Stimulated activated CD8-positive, alpha-beta memory T cell treated with anti-CD3 and anti-CD28 coated beads, Interleukin-15, amount 100 ng/mL, for 1 hour (primary cell): ENCODE measurements at places on chromosomes 3 and 15.

DNA sequence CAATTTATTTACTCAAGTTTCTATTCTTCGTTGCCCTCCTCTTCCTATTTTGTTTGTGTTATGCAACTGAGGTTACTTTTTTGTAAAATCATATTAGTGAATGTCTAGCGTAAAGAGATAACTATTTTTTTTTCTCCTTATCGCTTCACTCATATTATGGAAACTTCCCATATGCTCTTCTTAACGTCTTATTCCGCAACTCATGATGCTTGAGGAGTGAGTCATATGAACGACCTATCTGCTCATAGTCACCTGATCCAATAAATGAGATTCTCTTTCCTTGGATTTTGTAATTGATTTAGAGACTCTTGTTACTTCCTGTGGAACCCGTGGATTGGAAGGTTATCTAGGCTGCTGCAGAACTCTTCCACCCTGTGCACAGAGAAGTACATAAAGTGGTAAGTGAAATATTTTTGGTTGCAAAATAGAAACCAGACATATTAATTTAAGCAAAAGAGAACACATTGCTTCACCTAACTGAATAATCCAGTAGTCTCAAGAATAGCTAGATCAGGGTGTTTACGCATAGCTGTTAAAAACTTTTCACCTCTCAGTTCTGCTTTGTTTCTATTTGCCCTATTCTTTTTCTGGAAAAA is 719.3 kb upstream of the SGO1 start:
- no peak for DNase-seq

DNA sequence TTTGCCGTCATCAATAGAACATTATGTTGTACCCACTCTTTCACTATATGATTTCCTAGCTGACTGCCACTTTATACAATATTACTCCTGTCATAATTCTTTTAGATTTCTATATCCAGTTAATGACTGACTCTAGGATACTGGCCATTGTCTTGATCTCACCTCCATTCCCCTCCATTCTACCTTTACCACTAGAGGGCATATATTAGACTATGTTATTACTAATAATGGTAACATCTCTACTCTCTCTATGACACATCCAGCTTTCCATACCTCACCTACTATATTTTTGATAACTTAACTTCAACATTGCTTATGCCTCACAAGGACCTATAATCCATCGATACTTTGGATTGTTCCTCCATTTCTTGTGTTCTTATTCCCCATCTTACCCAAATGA is 31.4 kb upstream of the POU1F1 start:
- no peak for DNase-seq

DNA sequence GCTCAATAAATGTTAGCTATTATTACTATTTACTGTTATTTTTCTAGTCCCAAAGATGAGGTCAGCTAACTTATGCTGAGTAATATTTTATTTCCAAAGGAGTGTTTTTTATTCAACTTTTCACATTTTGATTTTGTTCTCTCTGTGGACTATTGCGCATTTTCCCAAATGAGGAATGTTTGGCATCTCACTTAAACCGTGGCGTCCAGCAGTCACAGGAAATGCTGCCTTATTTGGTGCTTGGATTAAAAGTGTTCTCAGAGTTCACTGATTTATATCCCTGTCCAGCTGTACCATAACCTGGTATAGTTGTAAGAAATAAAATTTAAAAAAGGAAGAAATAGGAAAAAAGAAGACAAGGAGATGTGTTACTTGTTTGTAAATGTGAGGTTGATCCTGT is 166.8 kb downstream of the THSD4 start:
- no peak for DNase-seq

GRCh38 chr3:159872374-159873109 is 116.1 kb upstream of the IL12A start:
- no peak for DNase-seq

DNA sequence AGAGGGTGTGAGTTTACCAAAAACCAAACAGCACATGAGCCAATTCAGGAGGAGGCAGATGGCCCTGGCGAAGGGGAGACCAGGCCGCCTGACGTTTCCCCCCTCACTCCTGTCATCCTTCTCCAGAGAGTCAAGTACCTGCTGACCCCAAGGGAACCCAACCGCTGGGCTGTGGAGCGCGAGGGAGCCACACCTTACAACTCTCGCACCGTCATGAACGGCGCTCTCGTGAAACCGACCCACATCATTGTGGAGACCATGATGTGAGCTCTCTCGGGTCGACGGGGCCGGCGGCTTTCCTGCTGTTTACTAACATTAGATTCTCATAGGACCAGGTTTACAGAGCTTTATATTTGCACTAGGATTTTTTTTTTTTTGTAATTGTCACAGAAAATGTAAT is 55.4 kb downstream of the GRIP2 start:
- no peak for DNase-seq

GRCh38 chr3:113261063-113261625 is 49.8 kb downstream of the BOC start:
- no peak for DNase-seq

GRCh38 chr3:19456738-19457137 is 308.4 kb downstream of the KCNH8 start:
- DNase-seq = no peak

DNA sequence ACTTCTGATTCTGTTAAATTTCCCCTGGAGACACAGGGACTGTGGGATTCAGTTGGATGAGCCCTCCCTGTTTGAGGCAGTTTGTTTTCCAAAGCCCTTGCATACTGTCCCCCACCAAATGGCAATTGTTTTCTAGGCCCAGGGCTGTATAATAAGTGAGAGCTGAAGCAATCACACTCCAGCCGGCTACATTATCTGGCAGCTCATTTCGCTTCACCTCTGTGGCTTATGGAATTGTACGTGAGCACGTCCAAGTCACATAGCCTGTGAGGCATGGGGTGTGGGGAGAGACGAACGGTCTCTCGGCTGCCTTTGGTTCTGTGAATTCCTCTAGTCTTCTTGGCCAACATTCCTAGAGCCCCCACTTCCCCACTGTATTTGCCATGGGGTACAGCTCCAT is 10.7 kb downstream of the RBP2 start:
- DNase-seq = no peak

- no peak for DNase-seq
These were observed 373.1 kb upstream of the TPRG1 start for GRCh38 chr3:188798556-188799145.

DNA sequence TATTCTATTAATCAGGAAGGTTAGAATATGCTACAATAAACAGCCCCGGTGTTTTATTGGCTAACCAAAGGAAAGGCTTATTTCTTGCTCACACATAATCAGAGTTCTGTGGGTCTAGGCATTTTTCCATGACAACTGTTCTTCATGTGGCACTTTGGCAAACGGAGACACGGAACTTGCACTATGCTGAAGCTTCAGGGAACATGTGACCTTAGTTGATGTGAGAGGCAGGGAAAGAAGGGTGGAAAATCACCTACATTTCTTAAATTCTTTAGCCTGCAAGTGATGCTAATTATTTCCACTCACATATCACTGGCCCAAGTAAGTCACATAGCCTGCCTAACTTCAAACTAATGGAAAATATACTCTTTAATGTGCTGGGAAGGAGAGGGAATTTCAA is 344.6 kb downstream of the SV2B start:
- DNase-seq = no peak

DNA sequence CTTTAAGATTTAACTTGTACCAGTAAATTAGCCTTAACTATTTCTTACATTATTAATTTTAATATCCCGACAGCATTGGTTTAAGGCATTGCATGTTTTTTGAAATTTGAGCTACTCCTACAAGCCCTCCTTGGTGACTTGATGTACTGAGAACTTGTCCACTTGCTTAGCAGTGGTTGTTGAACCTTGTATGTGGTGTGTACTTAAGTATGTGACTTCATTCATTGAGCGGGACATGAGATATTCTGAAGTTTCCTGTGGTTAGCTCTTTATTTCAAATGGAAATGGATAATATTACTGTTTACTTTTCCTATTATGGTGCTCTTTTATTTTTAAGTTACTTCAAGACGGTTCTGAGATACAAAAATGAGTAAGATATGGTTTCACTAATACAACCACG is 3.6 kb upstream of the COL6A5 start:
- no peak for DNase-seq

GRCh38 chr15:77860071-77860691 is 217.3 kb downstream of the TBC1D2B start:
- no peak for DNase-seq

DNA sequence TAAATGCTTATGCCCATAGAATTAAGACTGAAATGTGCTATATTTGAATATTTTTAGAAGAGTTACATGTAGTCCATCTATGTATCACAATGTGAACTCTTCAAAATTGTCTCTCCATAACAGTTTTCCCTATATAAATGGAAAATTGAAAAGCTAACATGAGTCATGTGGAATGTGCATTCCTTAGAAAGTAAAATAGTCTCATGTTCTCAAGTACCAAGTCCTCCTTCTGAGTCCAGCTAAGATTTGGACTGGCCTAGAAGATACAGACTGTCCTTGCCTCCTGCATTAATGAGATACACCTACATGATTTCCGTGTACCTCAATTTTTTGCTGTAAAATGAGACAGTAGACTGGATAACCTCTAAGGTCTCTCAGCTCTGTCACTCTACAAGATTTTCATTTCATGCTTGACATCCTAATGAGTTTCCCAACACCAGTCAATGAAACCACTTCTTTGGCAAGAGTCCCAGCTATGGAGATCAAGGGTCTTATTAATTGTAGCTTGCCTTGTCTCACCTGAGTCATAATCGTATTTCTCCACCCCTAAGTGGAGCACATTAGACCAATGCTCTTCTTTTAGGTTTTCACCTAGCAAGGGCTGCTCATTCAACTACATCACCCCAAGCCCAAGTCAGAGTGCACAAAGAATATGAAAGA is 350.6 kb upstream of the IL12A start:
- no peak for DNase-seq

DNA sequence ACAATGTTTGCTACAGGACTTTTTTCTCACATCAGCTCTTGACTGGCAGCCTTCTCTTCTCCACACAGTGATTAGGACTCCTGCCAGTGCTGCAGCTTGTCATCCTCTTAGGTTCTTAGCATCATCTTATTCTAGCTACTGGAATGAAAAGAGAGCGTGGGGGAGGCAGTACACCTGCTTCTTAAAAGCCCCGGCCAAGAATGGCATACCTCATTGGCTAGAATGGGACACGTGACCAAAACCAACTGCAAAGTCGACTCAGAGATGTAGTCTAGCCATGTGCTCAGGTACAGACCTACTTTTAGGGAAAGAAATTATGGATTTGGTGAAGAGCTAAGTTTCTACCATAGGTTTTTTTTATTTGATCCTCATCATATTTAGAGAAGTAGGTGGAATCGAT is 44.1 kb downstream of the RARB start:
- DNase-seq = no peak

DNA sequence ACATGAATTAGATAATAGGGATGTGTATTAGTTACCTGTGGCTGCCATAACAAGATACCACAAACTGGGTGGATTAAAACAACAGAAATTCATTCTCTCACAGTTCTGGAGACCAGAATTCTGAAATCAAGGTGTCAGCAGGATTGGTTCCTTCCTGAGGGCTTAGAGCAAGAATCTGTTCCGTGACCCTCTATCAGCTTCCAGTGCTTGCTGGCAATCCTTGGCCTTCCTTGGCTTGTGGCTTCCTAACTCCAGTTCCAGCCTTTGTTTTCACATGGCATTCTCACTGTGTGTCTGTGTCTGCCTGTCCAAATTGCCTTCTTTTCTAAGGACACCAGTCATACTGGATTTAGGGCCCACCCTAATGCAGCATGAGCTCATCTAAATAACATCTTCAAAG is 94.4 kb upstream of the NR2E3 start:
- no peak for DNase-seq

GRCh38 chr3:66415867-66416428 is 84.9 kb downstream of the LRIG1 start:
- no peak for DNase-seq

DNA sequence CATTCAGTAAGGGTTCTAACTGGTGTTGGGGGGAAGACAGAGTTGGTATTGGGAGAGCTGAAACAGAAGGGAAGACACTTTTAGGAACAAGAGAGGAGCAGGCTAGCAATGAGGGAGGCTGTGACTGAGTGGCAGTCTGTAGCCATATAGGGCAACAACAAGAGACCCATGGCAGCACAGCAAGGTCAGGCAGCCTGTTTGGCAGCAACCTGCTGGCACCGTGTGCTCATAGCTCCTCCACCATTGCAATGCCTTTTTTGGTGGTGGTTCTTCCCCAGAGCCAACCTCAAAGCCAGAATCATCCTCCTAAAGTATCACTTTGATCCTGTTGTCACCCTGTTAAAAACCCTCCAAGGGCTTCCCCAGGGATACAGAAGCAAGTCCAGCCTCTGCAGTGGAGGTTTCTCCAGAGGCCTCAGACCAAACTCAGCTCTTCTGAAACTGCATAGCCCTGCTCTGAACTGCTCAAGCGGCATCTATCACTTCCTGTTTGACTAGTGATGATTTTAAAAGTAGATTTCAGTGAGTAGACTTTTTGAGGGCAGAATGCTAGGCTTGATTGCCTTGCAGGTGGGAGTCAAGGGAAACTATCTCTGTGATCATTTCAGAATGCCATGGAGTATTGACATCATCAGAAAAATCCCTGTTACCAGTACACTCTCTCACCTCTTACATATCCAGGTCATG is 176.9 kb downstream of the STAC start:
- DNase-seq = no peak

GRCh38 chr15:68843425-68844311 is 23.0 kb upstream of the ANP32A start:
- DNase-seq = no peak

GRCh38 chr3:144683065-144683464 is 711.4 kb downstream of the DIPK2A start:
- no peak for DNase-seq

GRCh38 chr3:132354916-132355702 is 37.9 kb downstream of the ACP3 start:
- no peak for DNase-seq

DNA sequence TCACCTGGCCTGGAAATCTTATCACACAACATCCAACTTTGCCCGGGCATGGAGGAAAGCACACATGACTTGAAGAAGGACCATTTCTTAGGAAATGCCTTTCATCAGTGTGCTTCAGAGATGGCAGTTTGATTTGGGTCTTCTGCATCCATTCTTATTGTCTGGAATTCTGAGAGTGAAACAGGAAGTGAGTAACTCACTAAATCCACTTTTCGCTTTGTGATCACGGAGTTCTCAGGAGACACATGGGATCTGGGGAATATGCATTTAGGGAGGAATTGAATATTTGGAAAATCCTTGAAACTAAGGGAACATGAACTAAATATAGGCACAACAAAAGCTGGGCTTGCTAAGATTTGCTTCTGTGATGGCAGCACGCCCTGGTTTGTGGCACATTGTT is 212.5 kb upstream of the FEZF2 start:
- DNase-seq = no peak

GRCh38 chr3:64518496-64518895 is 169.3 kb downstream of the ADAMTS9 start:
- no peak for DNase-seq

- DNase-seq = no peak
These were observed 516.7 kb upstream of the CFAP20DC start for GRCh38 chr3:59566481-59566975.
